ENCODE measurements at places on chromosomes 7 and 10. TPM values are rescaled to one million over a fixed set of nuclear protein-coding genes. Genes with fewer than 3 reads are reported as not detected.

Gene CDC14C
- total RNA-seq: 0.11 TPM

Gene SCRN1
- 81.3 TPM for total RNA-seq

Gene ICA1
- 6.8 TPM for total RNA-seq

Gene SPDYE1
- total RNA-seq: not detected

Gene GSTO1
- 65.5 TPM for total RNA-seq

Gene OPN1SW
- not detected for total RNA-seq

- peaks cover 17% of the 10 kb centered on the region for H3K4me1 ChIP-seq
- no peak for DNase-seq
- H3K4me3 ChIP-seq: no peak overlapping the region
Observed at GRCh38 chr10:71393841-71394475, 2.8 kb upstream of the CDH23 start.

DNA sequence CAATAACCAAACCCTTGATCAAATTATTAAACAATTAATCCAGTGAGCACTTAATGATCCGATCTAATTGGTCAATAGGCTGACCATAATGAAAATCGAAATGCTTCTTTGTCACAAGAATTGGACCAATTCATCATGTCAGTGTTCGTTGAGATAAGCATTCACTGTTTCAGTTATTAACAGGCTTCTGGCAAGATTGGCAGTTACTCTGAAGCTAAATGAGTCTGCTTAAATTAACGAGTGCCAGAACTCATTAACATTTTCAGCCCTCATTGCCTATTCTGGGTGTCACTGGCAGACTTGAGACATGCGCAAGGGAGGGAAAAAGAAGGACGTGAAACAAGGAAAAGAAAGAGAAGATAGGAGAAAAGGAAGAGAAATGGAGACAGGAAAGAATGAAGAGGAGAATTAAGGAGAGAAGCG, 30.7 kb upstream of the SLC26A3 start:
- H3K27ac ChIP-seq: no peak overlapping the region
- peaks cover 11% of the 10 kb centered on the region for H3K4me1 ChIP-seq
- DNase-seq: no peak
- no peaks in the 10 kb centered on the region for H3K36me3 ChIP-seq

DNA sequence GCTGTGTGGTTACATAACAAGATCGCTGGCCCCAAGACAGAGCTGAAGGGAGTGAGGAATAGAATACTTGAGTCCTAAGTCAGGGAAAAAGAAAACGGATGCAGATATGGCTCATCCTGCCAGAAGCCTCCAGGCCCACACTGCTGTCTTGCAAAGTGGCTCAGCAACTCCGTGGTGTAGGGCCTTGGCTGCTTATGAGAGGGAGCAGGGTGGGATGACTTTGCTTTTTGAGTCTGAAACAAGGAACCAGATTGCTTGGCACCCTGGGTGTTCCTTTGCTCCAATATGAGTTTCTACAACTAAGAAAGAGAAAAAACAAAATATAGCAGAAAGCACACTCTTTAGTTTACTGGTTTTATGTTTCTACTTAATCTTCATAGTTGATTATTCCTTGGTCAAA, 193.8 kb upstream of the WDR11 start:
- peaks cover 59% of the 10 kb centered on the region for H3K27me3 ChIP-seq
- no peak overlapping the region for H3K4me3 ChIP-seq
- H3K36me3 ChIP-seq: no peaks in the 10 kb centered on the region
- no peak overlapping the region for H3K27ac ChIP-seq

DNA sequence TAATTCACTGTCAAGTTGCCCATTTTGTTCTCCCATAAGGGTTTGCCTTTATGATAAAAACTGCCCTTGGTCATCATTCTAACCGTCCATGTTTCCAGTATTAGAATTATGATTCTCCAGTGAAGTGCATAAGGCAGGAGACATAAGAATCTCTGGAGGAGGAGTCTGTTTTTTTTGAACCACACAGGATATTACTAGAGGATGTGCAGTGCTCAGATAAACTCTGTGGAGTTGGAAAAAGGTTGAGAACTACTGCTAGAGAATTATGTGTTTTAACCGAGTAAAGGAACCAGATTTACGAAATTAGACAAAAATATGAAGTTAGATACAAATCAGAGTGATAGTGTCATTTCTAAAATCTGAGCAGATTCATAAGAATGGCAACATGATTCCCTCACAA, 40.5 kb downstream of the MDFIC start:
- DNase-seq: no peak
- no peaks in the 10 kb centered on the region for H3K27me3 ChIP-seq
- no peak overlapping the region for H3K4me3 ChIP-seq
- no peak overlapping the region for H3K27ac ChIP-seq
- H3K4me1 ChIP-seq: peaks cover 7% of the 10 kb centered on the region
